Activated CD8-positive, alpha-beta T cell treated with anti-CD3 and anti-CD28 coated beads, Interleukin-2, amount 10 ng/mL, durations not matched to agents 7 days and 5 days (primary cell): ENCODE measurements at places on chromosomes 7 and 10.
A peak's percentile ranks its signal among the peaks of the same experiment; 100 is the strongest.

GRCh38 chr7:65722361-65722792 is 150.5 kb upstream of the VKORC1L1 start:
- DNase-seq, result peak; percentile 82

DNA sequence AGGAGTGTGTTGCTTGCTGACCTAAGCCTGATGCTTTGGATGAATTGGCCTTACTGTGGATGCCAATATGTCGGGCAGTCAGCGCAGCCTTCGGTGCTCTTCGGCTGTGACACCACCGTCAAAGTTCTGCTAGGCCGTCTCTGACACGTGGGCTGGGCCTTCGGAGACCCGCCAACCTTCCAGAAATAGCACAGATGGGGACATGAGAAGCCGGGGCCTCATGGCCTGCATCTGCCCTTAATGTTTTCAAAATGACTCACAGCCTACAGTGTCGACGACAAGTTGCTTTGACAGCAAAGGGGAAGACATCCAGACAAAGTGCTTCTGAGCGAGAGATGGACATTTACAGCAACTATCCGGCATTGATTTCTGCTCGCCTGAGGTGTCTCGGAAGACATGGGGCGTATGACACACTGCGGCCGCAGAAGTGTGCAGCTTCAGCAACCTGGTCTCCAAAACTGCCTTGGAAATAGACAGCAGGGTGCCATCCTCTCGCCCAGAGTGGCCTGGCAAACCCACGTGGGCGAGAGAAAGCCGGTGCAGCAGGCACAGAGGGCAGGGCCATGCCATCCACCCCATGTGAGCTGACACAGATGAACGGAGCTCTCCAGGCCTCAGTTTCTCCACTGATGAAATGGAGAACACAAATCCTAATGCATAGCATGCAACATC is 94.0 kb upstream of the PPP2R2D start:
- DNase-seq, result no peak

DNA sequence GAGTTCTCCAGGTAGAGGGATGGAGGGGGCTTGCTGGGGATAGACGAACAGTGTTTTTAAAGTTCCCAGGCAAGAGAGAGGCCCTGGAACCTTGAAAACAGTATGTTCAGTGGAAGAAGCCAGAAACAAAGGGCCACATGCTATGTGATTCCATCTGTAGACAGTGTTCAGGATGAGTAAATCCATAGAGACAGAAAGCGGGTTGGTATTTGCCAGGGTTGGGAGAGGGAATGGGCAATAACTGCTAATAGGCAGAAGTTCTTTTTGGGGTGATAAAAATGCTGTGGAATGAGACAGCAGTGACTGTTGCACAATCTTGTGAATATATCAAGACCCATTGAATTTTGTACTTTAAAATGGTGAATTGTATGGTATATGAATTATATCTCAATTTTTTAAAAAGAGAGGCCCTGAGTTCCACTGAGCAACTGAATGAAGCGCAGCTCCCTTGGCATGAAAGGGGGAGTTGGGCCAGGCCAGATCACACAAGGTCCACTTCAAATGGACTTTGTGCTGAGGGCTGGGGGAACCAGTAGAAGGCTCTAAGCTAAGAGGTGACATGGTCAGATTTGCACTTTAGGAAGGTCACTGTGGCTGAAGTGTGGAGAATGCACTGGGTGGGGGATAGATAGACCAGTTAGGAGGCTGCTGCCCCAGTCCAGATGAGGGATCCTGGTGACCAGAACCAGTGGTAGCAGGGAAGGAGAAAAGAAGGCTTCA is 34.0 kb downstream of the LEP start:
- DNase-seq, result no peak

- DNase-seq, result no peak
Measured at GRCh38 chr7:45021604-45022296, 21.7 kb downstream of the CCM2 start.

DNA sequence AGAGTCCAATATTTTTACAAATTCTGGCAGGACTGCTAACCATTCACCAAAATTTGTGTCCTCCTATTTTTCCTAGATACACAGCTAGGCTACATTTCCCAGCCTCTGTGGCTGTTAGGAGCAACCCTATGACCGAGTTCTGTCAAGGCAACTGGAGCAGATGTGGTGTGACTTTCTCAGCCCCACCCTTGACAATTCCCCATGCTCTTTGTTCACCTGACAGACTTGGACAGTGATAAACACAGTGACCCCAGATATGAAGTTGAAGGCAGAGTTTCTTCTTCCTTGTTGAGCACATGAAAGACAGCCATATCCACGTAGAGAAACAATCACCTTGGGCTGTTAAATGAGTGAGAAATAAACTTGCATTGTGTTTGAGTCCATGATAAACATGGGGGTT is 1162.1 kb downstream of the SORCS3 start:
- DNase-seq, result no peak

GRCh38 chr10:22365233-22365632 is 19.9 kb downstream of the SPAG6 start:
- DNase-seq, result no peak

- DNase-seq, result no peak
Measured at GRCh38 chr7:141844256-141844655, 3.0 kb upstream of the PRSS37 start.

GRCh38 chr10:70920519-70920918 is 32.2 kb upstream of the PCBD1 start:
- no peak for DNase-seq

DNA sequence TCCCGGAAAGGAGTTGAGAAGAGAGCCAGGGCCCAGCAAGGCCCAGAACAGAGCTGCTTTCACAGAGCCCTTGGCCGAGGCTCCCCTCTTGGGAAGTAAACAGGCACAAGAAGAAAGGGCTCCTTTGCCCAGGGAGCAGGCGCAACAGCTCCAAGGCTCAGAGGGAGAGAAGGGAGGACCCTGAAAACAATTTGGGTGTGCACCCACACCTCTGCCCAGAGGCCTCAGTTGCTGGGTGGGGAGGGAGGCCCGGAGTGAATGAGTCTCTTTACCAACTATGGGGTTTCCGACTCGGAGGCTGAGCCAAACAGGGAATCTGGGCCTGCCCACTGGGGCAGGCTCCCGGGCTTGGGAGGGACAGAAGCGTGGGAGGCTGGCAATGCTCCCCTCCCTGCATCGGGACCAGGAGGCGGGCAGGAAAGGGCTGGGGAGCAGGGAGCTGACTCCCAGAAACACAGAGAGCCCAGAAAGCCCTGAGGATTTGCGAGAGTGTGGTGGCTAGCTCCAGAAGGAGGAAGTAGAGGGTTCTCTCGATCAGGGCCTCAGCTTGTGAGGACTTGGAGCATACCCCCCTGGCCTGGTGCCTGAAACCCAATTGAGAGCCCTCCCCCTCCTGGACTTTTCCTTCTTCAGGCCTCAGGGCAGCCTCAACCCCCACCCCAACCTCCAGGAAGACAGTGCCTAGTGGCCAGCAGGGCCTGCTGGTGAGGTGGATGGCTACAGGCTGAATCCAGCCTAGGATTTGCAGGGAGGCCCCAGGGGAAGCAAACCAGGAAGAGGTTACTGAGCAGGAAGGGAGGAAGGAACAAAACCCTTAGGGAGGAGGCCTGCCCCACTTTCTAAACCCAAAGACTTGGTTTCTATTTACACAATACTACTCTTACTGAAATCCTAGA is 6.2 kb downstream of the C10orf105 start:
- DNase-seq, result peak; percentile 50

- DNase-seq, result no peak
Measured at GRCh38 chr7:133139350-133139749, 57.5 kb upstream of the CHCHD3 start.

DNA sequence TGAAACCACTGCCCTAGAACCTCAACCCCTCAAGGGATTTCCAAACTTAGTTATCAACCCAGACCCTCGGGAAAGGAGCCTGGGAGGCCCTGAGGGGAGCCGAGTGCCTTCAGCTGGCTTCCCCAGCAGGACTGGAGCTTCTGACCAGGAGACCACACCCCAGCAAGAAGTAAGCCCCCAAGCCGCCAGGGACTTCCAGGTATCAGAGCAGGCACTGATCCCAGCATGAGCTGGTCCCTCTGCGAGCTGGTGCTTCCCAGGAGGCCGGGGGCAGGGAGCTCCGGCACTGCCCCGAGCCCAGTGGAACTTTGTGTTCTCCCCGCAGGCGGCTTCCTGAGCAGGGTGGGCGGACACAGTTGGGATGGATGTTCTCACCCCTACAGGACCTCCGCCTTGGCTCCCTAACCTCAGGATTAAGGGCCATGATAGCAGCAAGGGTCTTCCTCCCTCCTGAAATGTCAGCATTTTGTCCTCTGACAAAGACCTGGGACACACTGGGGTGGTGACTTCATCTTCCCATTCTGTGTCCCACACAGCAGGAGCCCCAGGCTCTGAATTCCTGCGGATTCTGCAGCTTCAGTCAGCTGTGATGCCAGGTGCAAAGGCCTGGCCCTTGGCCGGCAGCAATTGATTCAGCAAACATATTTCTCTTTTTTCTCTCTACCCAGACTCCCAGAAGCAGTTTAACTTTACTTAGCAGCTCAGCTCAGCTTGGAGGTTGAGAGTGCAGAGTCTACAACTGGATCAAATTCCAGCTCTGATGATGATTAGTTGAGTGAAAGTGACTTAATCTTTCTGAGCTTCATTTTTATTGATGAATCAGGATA is 11.6 kb downstream of the ATP6V0E2 start:
- DNase-seq, result no peak

GRCh38 chr7:94888551-94888950 is 18.8 kb upstream of the PPP1R9A start:
- no peak for DNase-seq

- DNase-seq, result no peak
Measured at GRCh38 chr7:123242467-123243092, 42.8 kb upstream of the SLC13A1 start.

- DNase-seq, result no peak
Measured at GRCh38 chr7:158924956-158925355, 68.6 kb downstream of the DYNC2I1 start.

DNA sequence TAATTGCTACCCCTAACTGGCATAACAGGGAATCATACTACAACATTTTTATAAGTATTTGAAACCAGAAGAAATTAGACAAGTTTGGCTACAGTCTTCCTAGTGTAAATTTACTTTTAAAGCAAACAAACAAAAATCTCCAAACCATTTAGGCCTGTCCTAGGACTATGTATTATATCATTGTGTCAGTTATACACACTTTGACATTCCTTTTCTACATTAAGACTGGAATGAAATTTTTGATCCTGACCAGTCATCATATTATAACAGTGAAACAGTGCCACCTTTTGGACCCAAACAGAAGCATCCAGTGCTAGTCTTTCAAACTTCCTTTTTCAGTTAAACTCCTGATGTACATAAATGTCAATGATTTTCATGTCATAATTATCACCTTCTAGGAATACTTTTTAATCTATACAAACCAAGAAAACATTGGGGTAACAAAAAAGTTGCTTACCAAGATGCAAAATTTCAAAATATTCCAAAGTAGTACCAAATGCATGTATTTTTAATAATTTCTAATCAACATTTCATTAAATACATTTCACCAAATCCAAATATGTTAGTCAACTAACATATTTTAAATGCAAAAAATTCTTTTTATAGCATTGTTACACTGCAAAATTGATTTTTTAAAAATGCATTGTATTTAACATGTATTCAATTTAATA is 75.7 kb downstream of the IMMP2L start:
- DNase-seq, result no peak

DNA sequence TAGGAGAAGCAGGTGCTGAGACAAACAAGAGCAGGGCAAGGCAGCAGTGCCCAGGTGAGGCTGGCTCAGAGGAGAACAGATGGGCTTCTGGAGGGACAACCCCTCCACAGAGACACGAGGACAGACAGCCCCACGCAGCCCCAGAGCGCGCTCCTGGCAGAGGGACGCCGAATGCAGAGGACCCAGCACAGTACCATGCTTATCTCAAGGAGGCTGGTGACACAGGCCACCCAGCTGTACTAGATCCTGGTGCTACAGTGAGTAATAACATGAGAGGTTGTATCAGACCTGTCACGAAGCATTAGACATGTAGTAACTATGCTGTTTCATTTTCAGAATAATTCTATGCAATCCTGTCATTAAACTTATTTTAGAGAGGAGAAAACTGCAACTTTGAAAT is 60.4 kb upstream of the NCAPG2 start:
- no peak for DNase-seq

- DNase-seq, result no peak
Measured at GRCh38 chr7:27251652-27252590, 9.3 kb downstream of the EVX1 start.

GRCh38 chr7:123719197-123719721 is 29.5 kb downstream of the WASL start:
- no peak for DNase-seq

- DNase-seq, result no peak
Measured at GRCh38 chr10:2342206-2342605, 604.9 kb upstream of the ADARB2 start.

DNA sequence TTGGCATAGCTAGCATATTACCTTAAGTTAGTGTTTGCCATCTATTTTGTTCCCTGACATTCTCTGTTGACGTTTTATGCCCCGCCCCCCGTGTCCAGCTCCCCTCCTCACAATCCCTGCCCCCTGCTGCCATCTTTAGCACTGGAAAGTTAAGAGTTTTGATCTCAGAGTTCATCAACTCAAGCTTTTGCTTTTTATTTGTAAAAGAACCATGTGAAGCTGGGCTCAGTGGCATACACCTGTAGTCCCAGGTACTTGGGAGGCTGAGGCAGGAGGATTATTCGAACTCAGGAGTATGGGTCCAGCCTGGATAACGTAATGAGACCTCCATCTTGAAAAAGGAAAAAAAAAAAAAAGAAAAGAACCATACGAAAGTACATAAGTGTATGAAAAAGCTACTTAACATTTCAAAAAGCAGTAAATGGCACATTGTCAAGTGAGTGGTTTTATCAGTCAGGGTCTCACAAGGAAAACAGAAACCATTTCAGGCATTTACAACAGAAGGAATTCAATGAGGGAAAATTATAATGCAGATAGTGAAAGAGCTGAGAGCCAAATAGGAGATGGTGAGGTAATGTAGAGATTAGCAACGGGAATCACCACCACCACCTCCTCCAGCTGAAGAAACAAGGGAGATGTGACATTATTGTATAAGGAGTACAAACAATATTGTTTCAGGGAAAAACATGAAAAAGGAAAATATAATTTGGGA is 64.9 kb downstream of the MCU start:
- DNase-seq, result no peak

DNA sequence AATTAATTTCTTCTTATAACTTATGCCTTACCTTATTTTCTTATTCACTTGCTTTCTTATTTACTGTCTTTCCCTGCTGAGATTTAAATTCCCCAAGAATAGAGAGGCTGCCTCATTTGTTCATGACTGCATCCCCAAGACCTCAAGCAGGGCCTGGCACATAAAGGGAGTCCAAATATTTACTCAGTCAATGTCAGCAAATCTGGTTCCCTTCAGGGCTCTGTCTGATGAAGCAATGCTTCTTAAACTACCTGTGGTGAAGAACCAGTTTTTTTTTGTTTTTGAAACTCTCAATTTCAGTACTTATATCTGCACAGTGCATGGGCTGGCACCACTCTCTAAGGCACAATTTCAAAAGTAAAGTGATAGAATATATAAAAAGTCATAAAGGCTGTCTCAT is 4.7 kb downstream of the ZNF239 start:
- DNase-seq, result no peak
